ENCODE measurements at places on chromosomes 7 and 10.

DNA sequence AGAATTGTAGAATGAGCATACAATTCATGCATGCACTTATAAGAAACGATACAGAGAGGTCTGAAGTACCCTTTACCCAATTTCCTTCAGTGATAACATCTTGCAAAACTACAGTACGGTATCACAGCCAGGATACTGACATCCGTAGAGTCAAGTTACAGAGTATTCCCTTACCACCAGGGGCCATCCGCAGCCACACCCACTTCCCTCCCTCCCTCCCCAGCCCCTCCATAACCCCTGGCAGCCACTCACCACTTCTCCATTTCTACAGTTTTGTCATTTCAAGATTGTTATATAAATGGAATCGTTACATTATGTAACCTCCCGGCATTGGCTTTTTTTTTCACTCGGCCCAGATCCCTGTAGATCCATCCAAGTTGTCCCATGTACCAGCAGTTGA is 113.6 kb upstream of the RET start:
- no peak for DNase-seq

DNA sequence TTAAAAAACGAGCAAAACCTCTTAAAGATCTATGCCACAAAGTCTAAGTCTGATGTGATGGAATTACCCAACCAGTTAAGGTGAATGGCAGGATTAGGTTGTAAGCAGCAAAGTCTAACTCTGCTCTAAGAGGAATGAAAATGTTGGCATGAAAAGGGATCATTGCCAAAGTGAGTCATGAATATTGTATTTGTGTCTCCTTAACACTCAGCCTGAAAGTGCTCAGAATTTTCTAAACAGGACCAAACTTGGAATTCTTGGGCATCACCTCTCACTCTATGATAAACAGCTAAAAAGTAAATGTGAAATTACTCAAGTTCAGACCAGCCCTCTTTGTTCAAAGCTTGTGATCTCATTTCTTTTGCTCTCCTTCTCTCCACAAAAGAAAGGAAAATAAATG is 27.0 kb downstream of the PPP1R3A start:
- no peak for DNase-seq

DNA sequence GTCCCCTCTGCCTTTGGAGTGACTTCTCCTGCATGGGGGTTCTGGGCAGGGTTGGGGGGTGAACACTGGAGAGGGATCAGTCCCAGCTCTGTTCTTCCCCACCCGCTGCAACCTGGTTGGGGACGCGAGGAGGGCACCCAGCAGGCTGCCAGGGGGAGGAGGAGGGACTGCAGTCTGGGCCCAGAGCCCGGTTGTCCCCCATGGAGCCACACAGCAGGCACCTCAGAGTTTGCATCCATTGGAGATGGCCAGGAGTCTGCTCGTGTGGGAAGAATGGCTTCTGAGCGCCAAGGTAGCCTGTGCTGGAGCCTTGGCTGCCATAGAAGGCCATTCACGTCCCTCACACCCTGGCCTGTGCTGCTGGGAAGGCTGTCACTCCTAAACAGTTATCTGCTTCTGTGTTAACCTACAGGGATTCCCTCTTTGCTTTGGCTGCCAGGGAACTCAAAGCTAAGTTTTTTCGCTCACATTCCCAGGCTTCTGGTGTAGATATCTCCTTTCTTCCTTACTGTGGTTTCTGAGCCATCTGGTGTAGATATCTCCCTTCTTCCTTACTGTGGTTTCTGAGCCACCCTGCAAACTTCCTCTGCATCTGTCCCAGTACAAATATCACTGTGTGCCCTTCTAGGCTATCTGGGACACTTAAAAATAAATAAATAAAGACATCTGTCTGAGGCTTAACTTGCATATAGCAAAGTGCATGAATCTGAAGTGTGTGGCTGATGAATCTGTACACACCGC is 133.7 kb downstream of the LHPP start:
- no peak for DNase-seq

DNA sequence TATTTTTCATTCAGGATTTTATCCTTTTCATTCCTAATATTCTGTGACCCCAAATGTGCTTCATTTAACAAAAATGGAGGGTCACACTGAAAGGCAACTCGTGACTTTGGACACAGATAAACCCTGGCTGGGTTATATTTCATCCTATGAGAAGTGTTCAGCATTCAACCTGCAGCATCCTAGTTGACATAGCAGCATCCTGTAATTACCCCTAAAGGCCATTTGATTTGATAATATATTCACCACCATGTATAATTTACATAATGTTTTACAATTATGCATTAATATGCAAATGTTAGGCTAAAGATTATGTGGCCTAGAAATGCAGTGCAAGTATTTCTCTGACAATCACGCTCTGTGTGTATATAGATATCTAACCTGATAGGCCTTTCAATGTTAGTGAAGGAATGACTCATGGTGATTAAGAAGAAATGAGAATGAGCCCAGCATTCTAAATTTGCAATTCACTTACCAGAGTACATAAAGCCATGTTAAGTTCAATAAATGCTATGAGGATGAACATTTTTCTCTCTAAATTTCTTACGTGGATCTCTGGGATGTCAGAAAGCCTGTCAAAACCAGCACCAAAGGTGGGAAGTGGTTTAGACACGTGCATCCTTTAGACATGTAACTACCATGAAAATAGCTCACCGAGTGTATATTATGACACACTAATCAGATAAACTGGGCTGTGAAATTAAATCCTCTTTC is 337.7 kb upstream of the AOAH start:
- no peak for DNase-seq

DNA sequence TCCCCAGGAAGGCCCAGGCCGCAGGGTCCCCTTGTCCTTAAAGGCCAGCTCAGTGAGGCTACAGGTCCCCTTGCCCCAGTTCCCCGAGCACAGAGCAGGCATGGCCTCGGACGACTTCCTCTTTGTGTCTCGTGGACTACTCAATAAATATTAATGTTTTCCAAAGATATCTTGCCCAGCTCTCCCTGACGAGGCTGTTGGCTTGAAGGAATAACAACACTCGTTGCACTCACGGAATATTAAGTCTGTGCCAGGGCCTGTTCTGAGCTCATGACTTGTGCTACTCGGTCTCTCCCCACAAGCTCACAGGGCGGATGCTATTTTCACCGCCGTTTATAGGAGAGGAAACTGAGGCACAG is 68.2 kb downstream of the CUX1 start:
- no peak for DNase-seq

- DNase-seq, result no peak
These were observed 66.2 kb upstream of the BTBD16 start for GRCh38 chr10:122204691-122205489.

DNA sequence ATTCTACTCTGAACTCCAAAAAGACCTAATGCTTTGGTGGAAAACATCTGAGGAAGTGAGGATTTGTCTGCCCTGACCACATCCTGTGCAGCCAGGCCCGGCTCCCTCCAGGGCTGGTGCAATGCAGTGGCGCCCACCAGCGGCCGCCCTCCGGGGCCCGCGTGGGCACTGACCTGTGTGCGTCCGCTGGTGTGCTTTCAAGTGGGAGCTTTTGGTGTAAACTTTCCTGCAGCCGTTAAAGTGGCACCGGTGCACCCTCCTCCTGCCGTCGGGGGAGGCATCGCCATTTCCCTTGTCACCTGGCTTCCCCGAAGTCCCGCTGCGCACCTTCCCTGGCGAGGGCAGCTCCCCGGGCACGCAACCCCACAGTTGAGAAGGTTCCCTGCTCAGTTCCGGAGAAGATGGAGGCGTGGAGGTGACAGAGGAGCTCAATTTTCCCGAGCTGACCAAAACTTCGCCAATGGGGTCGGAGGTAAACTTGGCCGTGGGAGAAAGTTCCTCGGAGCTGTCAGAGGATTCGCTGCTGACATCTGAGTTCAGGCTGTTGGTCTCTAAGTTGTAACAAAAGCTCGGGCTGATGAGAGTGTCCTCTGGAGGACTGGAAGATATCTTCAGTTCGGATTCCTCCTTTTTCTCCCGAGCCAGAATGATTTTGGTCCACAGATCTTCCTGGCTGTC is 3.4 kb downstream of the KLF6 start:
- no peak for DNase-seq

- DNase-seq, result no peak
These were observed 44.8 kb upstream of the DMBT1 start for GRCh38 chr10:122515588-122516231.

- no peak for DNase-seq
These were observed 111.0 kb downstream of the GPR158 start for GRCh38 chr10:25285809-25286208.

- DNase-seq, result no peak
These were observed 42.6 kb upstream of the ZNRF2 start for GRCh38 chr7:30241767-30242166.

DNA sequence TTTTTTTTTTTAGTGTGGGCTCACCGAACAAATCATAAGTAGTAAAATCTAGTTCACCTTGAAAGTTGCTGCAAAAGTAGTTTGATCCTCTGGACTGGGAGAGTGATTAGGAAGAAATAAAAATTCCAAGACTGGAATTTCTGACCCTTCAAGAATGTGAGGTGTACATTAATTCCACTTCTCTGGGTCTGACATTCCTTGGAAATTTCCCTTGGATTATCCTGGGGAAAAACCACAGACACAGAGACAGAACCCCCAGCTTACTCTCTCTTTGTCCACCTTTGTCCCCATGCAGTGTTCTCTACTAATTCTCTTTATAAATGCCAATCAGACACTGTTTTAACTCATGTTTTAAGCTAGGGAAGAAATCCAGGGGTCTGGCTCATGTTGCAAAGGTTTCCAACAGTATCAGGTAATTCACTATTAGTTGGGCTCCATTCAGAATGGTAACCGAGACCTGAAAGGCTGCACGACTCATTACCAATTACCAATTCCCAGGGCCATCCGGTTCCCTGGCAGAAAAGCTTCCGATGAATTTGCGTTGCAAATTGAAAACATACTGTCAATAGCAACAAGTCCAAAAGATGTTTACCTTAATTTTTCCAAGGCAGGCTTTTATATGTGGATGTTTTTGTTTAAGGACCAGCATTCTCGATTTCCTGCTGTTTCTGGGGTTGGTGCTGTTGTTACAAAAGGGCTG is 86.3 kb downstream of the BAMBI start:
- DNase-seq, result no peak

DNA sequence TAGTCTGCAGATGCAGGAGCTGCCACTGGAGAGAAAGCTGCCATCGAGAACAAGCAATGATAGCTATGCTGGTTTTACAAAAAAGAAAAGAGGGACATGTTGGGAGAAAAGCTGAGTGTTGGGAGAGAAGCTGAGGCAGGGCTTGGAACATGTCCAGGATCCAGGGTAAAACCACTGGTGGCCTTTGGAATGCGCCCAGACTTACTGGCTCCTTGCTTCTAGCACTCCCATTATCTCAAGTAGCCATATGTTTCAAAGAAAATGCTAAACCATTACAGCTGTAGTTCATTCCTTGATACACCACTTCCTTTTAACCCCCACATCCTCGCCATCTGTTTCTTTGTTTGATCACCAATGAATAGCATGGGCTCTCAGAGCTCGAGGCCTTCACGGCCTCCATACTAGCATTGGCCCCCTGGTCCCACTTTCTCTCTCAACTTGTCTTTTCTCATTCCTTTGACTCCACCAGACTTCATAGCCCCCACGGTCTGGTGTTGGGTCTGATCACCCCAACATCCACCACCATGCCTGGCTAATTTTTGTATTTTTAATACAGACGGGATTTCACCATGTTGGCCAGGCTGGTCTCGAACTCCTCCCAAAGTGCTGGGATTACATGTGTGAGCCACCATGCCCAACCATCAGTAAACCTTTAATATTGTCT is 23.8 kb upstream of the PLAC9 start:
- DNase-seq, result no peak

DNA sequence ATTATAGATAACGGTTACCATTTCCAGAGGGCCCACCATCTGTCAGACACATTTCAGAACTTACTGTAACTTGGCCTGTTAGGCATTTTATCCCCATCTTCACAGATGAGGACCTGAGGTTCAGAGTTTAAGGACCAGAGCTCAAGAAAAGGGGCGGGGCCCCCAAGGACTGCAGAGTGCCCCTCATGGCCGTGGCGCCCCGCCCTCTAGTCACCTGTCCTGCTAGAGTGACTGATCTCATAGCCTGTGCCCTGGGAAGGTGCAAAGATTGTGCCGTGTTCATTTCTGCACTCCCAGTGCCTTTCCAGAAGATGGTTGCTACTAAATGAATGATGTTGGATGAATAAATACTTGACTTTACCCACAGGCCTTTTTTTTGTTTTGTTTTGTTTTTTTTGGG is 107.0 kb downstream of the XRCC2 start:
- DNase-seq, result no peak

DNA sequence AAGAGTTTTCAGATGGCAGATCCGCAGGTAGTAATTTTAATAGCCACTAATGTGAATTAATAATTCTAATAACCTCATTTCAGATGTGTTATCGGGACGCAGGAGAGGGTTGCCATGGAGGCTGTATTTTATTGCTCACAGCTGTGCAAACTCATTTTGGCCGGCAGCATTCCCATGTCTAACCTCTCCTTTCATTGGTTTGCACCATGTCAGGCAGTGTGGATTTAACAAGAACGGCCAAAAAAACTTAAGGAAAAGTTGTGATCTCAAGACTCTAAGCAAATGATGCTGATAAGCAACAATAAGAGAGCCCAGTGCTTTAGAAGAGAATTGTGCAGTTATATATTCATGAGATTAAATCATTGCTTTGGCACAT is 88.7 kb upstream of the NRP1 start:
- DNase-seq, result no peak

- no peak for DNase-seq
These were observed 83.7 kb upstream of the AFAP1L2 start for GRCh38 chr10:114487815-114488536.

- DNase-seq, result no peak
These were observed 40.0 kb upstream of the SORBS1 start for GRCh38 chr10:95601116-95601719.

DNA sequence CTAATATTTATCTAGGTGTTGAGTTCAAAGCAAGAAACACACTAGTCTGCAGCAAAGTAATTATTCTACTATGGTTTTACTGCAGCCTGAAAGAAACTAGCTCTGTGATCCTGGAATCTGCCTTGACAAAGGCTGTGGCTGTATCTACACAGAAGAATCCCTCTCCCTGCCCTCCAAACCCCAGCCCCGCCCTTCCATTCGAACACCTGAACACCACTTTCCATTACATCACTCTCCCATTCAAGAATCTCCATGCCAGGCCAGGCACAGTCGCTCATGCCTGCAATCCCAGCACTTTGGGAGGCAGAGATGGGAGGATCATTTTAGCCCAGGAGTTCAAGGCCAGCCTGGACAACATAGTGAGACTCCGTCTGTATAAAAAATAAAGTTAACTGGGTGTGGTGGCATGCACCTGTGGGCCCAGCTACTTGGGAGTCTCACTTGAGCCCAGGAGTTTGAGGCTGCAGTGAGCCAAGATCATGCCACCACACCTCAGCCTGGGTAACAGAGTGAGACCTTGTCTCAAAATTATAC is 23.3 kb downstream of the LRRC20 start:
- DNase-seq, result no peak

GRCh38 chr7:55533729-55534080 is 38.6 kb downstream of the VOPP1 start:
- DNase-seq, result no peak

GRCh38 chr10:84925495-84925894 is 597.1 kb downstream of the CCSER2 start:
- DNase-seq, result no peak

DNA sequence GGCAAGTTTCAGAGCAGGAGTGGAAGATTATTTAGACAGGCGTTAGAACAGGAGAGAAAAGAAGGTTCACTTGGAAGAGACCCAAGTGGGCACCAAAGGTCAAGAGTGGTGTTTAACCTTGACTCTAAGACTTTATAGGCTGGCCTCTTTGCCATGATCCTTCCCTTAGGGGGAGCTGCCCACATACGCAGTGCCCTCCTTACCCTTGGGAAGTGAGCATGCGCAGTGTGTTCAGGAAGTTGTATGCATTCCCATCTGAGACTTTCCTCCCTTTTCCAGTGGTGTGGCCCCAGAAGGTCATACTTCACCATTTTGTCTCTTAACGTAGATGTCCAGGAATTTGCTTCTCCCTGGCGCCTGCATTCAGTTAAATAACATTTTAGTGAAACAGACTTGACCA is 95.8 kb downstream of the CXCL12 start:
- DNase-seq, result no peak
